ENCODE measurements at places on chromosomes 1 and 21. TPM values are rescaled to one million over a fixed set of nuclear protein-coding genes. Genes with fewer than 3 reads are reported as not detected.

- no peak for DNase-seq
Measured at GRCh38 chr1:232789651-232790050, 15.6 kb upstream of the MAP10 start.

- no peak for DNase-seq
Measured at GRCh38 chr1:219041141-219041540, 132.5 kb upstream of the LYPLAL1 start.

GRCh38 chr1:168520052-168520751 is 23.6 kb downstream of the XCL2 start:
- DNase-seq: no peak

The ADAMTSL4 gene
- 0.33 TPM for total RNA-seq

The NCMAP gene
- 0.08 TPM for total RNA-seq

The F5 gene
- 151 TPM for total RNA-seq

The CDA gene
- total RNA-seq: not detected

Data from activated T-cell treated with anti-CD3 and anti-CD28 coated beads, Interleukin-2, amount 50 U/mL, for 4 hours (primary cell).